ENCODE measurements at places on chromosomes 4 and X.

GRCh38 chr4:119081542-119081859 lies 54.1 kb upstream of the MYOZ2 start:
- DNase-seq, result no peak

DNA sequence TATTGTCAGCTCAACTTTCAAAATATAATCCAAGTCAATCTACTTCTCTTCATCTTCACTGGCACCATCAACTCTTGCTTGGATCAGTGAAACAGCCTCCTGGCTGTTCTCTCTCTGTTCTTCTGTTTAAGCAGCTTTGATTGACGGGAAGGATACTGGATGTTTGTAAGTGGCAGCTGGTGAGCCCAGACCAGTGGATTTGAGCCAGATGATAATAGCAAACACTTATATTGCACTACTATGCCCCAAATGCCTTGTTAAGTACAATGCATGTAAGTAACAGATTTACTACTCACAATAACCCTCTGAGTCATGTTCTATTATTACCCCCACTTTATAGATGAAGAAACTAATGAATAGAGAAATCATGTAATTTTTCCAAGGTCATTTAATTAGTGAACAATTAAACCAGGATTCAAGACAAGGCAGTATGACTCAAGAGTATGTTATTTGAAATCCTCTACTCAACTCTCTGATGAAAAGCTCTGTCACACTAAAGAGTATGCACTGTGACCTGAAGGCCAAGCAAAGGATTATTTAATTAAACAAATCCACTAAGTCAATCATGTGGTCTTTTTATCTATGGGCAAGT lies 44.8 kb downstream of the SPANXN3 start:
- DNase-seq, result no peak

GRCh38 chr4:84258905-84259830 lies 239.9 kb downstream of the NKX6-1 start:
- DNase-seq, result peak; percentile 11

DNA sequence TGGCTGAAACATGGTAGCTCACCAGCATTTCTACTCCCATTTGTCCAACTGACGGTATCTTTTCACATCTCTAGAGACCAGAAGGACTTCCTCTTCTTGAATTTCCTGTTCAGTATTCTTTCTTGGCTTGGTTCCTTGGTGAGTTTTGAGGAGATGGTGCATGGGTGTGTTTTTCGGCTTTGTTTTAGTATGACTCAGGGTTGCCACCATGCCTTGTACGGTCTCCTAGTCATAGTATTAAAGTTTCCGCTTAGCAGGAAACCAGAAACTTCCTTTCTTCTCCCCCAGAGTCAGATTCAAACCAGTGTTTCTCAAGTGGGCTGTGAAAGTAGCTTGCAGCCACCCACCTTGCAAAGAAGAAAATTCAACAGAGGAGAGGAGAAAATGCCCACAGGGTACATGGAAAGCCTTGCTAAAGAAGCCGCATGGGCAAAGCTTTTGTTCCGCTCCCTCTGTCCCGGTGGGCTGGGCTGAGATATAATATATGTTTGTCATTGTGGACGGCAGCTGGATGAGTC lies 5.7 kb downstream of the CD99 start:
- peak; percentile 87 for DNase-seq

GRCh38 chrX:69037786-69038185 lies 127.5 kb downstream of the PJA1 start:
- DNase-seq, result no peak

- DNase-seq, result peak; percentile 43
Observed at GRCh38 chrX:17187136-17187756, 187.8 kb upstream of the NHS start.

- no peak for DNase-seq
Observed at GRCh38 chr4:15481961-15482745, 12.5 kb downstream of the CC2D2A start.

- DNase-seq, result no peak
Observed at GRCh38 chr4:175762582-175762981, 49.5 kb downstream of the GPM6A start.

GRCh38 chr4:3065551-3065950 lies 8.8 kb downstream of the HTT-AS start:
- DNase-seq, result no peak

GRCh38 chr4:172780566-172781081 lies 388.0 kb upstream of the GALNT7 start:
- no peak for DNase-seq

GRCh38 chrX:20433388-20433775 lies 166.7 kb upstream of the RPS6KA3 start:
- peak; percentile 26 for DNase-seq

DNA sequence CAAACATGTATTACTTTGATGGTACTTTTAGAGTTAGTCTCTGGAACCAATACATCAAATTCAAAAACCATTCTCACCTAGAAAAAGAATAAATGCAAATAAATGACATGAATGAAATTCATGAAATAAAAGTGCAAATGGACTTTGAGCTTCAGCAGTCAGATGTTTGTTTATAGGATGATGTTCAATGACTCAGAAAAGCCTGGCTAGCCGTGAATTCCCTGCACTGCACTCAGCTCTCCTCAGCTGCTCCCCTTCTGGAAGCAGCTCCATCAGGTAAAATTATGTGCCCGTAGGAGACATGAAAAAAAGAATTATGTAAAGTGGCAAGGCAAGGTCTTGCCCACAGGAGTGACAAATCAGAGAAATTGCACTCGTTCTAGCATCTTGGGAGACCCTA lies 390.6 kb downstream of the GPM6A start:
- DNase-seq, result peak; percentile 62

DNA sequence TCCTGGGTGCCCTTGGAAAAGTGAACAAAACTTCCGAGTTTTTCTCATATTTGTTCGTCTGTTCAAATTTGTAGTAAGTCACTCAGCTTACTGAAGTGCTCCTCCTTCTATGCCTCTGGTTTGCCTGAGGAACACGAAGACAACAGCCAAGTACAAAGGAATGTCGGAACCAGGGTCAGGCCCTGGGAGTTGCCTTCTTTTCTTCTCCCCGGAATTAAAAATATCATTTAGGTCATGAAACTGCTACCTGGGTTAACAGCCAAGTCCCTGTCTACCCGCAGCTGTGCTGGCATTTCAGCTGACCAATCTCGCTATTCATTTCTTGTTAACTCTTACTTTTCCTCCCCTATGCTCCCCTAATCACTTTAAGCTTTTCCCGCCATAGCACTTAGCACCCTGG lies 137.6 kb upstream of the TEX13D start:
- no peak for DNase-seq

DNA sequence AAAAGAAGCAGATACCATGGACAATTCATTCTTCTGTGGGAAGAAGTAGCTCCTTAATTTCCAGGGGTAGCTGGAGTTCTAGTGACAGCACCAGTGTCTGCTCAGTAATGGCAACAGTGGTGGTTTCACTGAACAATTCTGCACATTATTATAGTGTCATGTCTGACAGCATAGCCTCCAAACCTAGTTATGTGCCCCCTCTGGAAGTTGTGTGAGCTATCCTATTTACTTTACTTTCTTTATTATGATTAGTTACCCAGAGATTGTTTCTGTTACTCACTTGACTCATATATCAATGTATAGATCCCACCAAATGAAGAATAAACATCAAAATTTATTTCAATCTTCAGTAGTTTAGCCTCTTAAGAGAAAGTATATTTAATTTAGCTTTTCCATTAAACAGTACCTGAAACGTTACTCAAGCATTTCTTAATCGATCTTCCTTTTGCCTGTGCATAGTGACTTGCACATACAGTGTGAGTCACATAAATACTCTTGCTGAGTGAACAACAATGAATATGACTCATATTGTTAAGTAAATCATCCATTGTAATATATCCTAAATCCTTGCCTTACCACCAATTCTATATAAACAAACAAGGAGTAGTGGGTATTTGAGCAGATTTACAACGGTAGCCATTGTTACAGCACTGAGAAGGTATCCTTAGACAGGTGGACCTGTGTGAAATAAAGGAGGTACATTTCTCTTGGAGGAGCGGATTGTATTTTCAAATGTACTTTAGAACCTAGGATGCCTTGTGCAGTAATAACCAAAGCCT lies 534.7 kb downstream of the ANKRD50 start:
- peak; percentile 55 for DNase-seq

DNA sequence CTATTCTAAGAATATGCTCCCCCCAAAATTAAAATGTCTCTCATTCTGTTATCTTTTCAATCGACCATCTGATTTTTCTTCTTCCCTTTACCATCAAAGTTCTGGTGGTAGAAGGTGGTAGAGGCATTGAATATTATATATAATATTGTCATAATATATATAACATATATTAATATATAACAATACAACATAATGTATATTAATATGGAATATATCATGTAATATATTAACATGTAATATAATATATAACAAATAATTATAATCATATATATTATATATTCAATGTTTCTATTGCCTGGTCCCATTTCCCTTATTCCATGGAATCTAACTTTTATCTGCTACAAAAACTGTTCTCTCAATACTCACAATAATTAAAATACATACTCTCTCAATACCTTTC lies 40.6 kb downstream of the STPG2 start:
- DNase-seq, result no peak

DNA sequence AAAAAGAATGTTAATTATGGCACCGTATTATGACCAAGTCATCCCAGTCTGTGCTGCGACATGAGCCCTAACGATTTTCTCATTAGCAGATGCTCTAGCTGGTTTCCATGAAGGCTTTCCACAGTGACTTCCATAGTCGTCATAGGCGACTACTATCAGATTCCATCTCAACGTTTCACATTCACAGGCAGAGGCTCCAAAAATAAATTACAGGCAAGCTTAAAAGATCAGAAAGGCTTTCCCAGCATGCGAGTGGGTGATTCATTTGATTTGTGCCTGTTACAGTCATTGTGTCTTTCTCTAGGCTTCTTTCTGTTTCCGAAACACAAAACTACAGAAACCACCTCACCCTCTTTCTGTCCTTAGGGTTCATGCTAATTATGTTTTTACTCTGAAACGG lies 43.2 kb downstream of the PALLD start:
- peak; percentile 76 for DNase-seq

- DNase-seq, result no peak
Observed at GRCh38 chr4:78922207-78922606, 17.0 kb downstream of the PAQR3 start.

DNA sequence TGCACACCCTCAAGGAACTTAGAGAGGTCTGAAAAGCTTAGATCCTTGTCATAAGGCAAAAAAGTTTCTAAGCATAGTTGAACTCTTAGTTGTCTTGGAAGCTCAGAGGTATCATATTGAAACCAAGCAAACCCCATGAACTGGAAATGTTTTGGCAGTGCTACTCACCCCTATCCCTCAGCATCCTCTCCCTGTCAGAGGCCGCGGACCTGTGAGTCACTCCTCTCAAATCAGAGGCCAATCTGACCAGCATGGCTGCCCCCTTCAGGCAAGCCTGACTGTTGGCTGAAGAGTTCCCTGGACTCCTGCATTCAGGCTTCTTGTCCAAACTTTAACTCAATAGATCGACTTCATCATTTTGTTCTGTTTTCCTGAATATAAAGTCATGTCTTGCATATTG lies 69.4 kb downstream of the KCNIP4 start:
- DNase-seq, result no peak

DNA sequence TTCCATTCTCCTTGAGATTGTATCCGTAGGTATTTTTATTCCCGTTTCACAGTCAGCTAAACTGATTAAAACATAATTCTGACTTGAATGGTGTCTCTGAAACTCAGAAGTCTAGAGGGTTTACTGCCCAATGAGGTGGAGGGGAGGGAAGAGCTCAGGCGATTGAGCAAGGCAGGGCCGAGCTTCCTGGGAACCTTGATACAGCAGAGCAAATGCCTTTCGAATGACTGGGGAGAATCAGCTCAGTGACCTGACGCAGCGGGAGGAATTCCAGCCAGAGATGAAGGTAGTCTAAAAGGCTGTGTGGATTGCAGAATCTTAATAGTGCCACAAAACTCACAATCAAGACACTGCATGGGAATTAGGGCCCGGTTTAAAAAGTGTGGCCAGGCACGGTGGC lies 233.6 kb downstream of the EVC2 start:
- no peak for DNase-seq

DNA sequence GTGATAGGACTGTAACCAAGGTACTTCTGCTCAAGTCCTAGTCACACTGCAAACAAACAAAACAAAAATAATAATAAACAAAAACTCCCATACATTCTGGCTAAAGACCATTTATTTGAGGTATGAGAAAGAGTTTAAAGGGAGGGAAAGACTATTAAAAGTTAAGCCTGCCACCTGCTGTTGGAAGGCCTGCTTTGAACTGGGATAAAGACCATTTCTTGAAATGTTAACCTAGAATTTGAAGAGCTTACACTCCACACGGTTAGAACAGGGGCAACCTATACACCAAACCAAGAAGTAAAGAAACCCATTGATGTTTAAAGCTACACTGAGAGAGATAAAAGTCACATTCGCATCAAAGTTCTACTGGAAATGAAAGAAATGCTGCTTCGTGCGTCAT lies 548.7 kb upstream of the DIPK2B start:
- no peak for DNase-seq

DNA sequence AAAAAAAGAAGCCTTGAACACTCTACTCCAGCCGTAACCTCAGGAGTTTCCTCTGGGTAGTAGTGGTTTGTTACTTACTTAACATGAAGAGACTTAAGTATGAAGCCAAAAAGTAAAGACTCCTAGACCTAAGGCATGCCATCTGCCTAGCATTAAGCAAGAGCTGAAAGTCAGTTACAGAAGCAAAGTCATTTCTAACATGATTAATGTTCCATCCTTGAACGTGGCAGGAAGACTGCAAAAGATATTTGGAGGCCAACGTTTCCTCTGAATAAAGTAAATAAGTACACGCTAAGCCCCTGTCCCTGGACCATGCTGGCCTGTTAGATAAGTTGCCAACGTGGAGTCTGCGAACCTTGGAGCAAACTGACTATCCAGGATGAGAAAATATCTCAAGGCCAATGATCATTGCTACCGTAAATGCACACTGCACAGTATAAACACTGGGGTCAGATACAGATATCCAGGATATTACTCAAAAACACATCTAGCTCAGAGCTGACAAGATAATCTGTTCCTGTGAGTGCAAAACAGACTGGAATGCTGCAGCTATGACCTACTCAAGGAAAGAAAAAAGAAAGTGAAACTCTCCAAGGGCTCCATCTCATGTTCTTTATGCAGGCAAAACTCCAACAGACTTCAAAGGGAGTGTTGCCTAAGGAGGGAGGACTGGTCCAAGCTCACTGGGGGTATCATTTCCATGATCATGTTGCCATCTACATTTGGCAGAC lies 255.8 kb downstream of the COL25A1 start:
- DNase-seq, result peak; percentile 79

DNA sequence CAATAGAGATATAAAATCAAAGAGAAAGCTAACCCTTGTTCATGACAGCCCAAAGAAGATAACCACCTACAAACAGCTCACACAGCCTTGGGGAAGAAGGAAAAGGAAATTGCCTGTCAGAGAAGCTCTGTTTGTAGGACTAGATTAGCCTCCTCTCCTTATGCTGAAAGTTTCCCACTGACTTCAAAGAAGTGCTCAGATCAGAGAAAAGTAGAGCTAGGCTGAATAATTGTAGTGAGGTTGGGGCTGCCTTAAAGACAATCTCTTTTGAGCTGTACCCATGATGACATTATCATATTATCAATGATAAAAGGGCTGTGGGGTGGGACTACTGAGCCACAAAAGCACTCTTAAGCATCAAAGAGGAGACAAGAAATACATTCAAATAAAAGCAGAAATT lies 223.0 kb upstream of the GALNT7 start:
- DNase-seq, result no peak

- DNase-seq, result no peak
Observed at GRCh38 chrX:84168095-84168494, 19.9 kb downstream of the RPS6KA6 start.

GRCh38 chr4:152427981-152428380 lies 107.9 kb downstream of the FBXW7 start:
- no peak for DNase-seq
